ENCODE measurements at places on chromosomes 11 and 22.

DNA sequence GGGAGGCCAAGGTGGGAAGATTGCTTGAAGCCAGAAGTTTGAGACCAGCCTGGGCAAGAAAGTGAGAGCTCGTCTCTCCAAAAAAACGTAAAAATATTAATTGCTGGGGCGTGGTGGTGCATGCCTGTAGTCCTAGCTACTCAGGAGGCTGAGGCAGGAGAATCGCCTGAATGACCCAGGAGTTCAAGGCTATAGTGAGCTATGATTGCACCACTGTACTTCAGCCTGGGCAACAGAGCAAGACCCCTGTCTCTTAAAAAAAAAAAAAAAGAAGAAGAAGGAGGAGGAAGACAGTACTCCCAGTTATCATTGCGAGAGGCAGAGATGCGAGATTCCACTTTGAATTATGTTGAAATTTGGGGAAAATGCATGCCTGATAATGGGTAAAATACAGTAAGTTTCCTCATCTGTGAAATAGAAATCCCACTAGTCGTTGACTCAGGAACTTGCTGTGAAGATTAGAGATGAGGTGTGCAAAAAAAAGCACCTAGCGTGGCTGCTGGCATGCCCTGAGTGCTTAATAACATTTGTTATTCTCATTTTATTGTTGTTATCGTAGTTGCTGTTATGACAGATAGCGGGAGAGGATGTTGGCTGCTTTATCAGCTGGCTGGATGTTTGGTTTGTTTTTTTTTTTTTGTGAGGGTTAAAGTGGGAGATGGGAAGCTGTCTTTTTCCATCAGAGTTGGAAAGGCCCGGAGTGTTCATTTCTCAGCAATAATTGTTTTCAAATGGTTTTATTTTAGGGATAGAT, 33.4 kb downstream of the BCR start:
- DNase-seq, result no peak

- DNase-seq, result no peak
These were observed 20.6 kb downstream of the MSANTD4 start for GRCh38 chr11:106001304-106002012.

- DNase-seq, result no peak
These were observed 24.6 kb downstream of the CTTN start for GRCh38 chr11:70422692-70423522.

- DNase-seq, result no peak
These were observed 375 bp downstream of the SLC25A1 start for GRCh38 chr22:19178065-19178656.

DNA sequence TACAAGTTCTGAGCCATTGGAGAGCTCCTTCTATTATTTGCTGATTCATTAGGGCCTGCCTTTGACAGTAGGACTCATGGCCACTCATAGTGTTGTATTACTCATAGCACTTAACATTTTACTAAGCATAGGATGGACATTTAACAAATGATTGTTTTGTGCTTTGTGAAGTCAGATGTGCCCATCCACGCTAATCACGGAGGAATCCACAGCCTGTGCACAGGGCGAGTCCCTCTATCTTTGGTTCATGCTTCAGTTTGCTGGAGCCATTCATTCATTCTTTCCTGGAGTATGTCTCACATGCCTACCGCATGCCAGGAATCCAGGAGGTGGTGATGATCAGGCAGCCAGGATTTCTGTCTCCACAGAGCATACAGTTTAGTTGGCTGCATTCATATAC, 254.1 kb downstream of the NTM start:
- DNase-seq, result no peak

Data from T-helper 2 cell (primary cell).